Left kidney (tissue), 8 donors: ENCODE measurements at places on chromosomes 2 and 18. TPM values are rescaled to one million over a fixed set of nuclear protein-coding genes. Genes with fewer than 3 reads are reported as not detected.

Gene CNDP1
- 1.6 TPM for polyA plus RNA-seq

Gene TWIST2
- 2.4 TPM for polyA plus RNA-seq

Gene MTHFD2
- polyA plus RNA-seq, result 31.7 TPM

Gene KIF5C
- 5.5 TPM for polyA plus RNA-seq

DNA sequence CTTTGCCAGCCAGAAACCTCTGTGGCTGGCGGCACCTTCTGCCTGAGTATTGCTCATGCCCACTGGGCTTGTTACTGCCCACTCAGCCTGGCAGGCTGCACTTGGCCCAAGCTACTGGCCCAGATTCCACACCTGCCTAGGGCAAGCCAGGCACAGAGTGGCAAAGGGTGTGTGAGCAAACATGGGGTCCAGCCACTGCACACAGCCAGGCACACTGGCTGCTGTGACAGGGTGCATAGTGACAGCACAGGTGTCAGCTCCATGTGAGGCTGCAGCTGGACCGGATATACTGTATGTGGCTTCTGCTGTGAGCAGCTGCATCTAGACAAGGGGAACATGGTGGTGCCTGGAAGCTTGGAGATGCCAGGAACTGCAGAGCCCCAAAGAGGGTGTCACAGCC lies 113.9 kb downstream of the COPS8 start:
- DNase-seq, result no peak

DNA sequence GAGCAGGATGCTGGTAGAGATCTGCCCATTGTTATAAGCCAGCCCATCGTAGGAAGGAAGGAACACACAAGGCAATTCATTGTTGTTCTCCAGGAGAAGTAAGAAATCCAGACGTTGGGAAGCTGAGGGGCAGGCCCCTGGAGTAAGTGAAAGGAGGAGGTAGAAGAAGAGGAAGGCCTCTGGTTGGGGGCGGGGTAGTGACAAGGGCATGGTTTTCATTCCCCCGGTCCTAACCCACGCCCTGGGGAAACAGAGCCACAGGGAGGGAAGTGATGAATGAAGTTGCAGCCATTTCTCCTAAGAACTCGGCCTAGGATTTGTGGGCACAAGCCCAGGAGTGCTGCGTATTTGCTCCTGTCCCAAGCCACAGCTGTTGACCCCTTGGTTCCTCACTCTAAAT lies 18.0 kb downstream of the LBH start:
- DNase-seq, result no peak
